ENCODE measurements at places on chromosomes 1 and 21. TPM values are rescaled to one million over a fixed set of nuclear protein-coding genes. Genes with fewer than 3 reads are reported as not detected.

DNA sequence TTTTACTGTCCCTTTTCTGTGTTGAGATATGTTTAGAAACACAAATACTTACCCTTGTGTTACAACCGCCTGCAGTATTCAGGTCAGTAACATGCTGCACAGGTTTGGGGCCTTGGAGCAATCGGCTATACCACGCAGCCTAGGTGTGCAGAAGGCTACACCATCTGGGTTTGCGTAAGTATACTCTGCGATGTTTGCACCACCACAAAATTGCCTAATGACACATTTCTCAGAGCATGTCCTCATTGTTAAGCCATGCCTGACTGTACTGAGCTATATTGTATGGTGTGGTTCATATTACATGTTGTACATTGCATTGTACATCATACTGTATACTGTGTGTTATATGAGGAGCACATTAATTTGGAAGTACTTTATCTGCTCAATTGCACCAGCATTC, 247.4 kb downstream of the RHOU start:
- H3K4me1 ChIP-seq = peaks cover 9% of the 10 kb centered on the region
- H3K36me3 ChIP-seq = no peaks in the 10 kb centered on the region
- no peaks in the 10 kb centered on the region for H3K27me3 ChIP-seq
- H3K4me3 ChIP-seq = no peak overlapping the region

GRCh38 chr1:84675106-84675505, 15.2 kb downstream of the SSX2IP start:
- no peaks in the 10 kb centered on the region for H3K36me3 ChIP-seq
- no peak for DNase-seq
- H3K4me3 ChIP-seq = no peak overlapping the region
- no peaks in the 10 kb centered on the region for H3K4me1 ChIP-seq

DNA sequence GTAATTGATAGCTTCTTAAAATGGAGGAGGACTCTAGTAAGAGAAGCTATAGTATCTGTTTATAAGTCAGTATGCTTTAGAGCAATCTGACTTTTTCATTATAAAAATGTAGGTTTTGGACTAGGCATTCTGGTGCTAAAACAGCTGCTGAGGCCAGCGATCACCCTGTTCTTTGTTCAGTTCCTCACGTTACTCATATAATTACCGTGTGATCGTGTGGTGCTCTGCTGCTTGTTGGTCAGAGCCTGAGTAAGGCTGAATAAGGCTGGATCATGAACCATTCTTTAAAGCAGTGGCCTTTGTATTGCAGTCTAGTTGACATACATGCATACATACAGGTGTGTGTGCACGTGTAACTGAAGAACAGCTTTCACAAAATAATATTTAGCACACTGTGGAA, 25.2 kb downstream of the CDC42 start:
- peaks cover 62% of the 10 kb centered on the region for H3K4me1 ChIP-seq
- DNase-seq = no peak
- no peaks in the 10 kb centered on the region for H3K27me3 ChIP-seq
- H3K36me3 ChIP-seq = peaks cover 56% of the 10 kb centered on the region
- H3K27ac ChIP-seq = no peak overlapping the region

- H3K36me3 ChIP-seq = no peaks in the 10 kb centered on the region
- no peak overlapping the region for H3K4me3 ChIP-seq
- no peaks in the 10 kb centered on the region for H3K27me3 ChIP-seq
- no peaks in the 10 kb centered on the region for H3K4me1 ChIP-seq
- H3K27ac ChIP-seq = no peak overlapping the region
Measured at GRCh38 chr1:60888126-60888525, 194.2 kb upstream of the NFIA start.

Gene SNRNP40
- 19.4 TPM for polyA plus RNA-seq

Gene HES3
- polyA plus RNA-seq = not detected

Gene OR2L13
- not detected for polyA plus RNA-seq
